ENCODE measurements at places on chromosomes 2 and 18. TPM values are rescaled to one million over a fixed set of nuclear protein-coding genes. Genes with fewer than 3 reads are reported as not detected.

LYPD6 gene
- total RNA-seq: 1.5 TPM

CMPK2 gene
- total RNA-seq: 2.5 TPM

ABCG8 gene
- 0.06 TPM for total RNA-seq

WNT10A gene
- total RNA-seq: 0.15 TPM

SAG gene
- total RNA-seq: not detected

All from pancreas (tissue), 10 donors.